ENCODE measurements at places on chromosomes 2 and 18. TPM values are rescaled to one million over a fixed set of nuclear protein-coding genes. Genes with fewer than 3 reads are reported as not detected.

- no peak for DNase-seq
These were observed at the start of gene RAPGEF4 for GRCh38 chr2:172735582-172736423. RAPGEF4 (plus strand) TSS chr2:172735845; CDS start chr2:172735984, 139 bp downstream.

STPG4 gene
- not detected for total RNA-seq

EPB41L3 gene
- 245 TPM for total RNA-seq

GRCh38 chr2:70895249-70895648 is 40.5 kb upstream of the ATP6V1B1 start:
- no peak for DNase-seq

DNA sequence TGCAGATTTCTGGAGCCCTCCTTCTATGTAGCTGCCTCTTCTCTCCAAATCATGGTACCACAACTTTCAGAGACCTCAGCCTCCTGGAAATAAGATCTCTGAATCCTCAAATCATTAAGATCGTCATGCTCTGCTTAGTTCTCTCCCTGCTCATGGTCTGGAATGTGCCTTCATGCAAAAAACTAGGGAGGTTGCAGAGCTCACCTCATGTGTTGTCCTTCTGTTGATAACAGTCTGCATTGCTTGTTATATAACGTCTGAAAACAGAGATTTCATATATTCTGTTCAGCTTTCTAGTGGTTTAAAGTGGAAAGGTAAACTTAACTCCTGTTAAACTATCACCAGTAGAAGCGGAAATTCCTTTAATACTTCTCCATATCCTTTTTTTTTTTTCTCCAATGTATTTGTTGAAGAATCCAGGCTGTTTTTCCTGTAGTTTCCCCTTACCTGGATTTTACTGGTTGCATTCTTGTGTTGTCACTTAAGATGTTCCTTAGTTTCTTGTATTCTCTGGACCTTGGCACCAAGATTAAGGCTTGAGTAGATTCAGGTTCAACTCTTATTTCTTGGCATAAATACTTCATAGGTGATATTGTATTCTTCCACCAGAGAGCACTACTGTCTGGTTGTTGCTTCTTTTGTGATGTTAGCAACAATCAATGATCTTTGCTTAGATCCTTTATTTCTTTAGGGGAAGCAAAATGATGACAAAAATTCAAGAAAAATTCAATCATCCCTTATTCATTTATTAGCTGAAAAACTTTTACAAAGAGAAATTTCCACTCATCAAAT is 211.3 kb downstream of the LOXHD1 start:
- DNase-seq: no peak

GRCh38 chr2:15753811-15754702 is 162.4 kb downstream of the DDX1 start:
- DNase-seq: no peak

FEV gene
- total RNA-seq: 3.2 TPM

DNA sequence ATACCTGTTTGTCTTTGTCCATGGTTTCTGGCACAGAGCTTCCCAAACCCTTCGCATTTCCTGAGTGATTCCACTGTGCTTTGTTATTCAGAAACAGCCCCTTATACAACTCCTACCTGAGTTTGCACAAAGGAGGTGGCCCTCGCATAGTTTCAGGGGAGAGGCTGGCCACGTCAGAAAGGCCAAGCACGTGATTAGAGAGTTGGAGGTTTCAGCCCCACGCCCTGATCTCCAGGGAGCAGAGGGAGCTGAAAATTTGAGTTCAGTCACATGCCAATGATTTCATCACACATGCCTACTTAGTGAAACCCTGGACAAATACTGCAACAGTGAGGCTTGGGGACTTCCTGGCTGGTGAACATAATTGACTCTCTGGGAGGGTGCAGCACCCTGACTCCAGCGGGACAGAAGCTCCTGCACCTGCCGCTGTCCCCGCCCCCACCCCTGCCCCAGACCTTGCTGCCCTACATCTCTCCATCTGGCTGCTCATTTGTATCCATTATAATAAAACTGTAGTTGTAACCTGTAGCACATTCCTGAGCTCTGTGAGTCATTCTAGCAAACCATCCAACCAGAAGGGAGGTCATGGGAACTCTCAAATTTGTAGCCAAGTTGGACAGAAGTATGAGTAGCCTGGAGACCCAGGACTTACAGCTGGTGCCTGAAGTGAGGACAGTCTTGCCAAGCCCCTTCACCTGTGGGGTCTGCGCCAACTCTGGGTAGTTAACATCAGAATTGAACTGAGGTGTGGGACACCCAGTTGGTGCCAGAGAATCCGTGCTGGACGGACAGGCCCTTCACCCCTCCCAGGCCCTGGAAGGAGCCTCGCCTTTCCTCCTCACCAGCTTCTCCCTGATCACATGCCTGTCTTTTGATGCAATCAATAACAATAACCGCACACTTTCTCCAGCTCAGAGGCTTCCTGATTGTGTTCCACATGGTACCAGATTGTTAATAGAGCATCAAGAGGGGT is 224.3 kb downstream of the ANAPC1 start:
- DNase-seq: no peak

GRCh38 chr18:42394238-42394637 is 439.2 kb downstream of the PIK3C3 start:
- DNase-seq: no peak

DNA sequence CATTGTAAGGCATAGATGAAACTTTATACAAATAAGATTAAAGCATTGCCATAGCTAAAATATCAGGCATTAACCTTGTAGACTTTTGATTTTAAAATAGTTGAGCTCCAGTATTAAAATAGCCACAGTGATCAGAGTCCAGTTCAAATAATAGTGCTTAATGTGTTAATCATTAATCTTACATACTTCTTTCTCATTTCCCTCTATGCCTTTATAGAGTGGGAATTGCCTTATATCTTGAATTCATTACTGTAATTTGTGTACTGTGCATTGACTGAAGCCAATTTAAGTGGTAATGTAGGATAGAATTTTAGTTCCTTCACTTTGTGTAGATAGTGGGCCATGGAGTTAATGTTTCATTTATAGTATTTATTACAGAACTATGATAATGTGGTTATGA is 549.2 kb upstream of the VWC2L start:
- no peak for DNase-seq
